Fibroblast of skin of back (primary cell): ENCODE measurements at places on chromosomes 4 and X.

- DNase-seq, result no peak
Measured at GRCh38 chr4:116357758-116358157, 727.6 kb downstream of the TRAM1L1 start.

DNA sequence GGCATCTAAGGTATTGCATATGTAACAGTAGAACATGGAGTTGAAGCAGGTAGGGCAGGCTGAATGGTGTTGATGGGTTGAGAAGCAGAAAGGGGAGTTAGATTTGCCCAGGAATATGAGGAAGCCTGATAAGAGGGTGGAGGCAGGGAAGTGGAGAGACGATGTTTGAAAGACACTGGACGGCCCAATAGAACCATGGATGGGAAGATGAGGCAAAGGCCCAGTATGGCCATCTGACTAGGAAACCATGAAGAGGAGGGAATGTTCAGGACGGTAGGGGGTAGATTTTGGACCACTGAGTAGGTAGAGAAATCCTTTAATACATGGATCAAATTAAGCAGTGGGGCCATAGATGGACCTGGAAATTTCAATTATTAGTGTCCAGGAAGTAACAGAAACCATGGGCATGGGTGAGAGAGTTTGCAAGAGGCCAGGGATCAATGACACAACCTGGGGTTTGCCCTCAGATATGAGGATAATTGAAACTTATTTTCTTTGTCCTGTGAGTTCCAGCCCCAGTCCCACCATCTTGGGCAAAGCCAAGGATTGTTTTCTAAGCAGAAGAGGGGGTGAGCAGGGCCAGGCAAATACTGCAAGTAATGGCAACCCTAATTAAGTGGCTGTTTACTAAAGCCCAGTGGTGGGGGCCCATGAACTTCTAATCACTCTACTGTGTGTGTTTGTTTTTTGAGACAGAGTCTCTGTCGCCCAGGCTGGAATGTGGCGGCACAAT lies 2.5 kb upstream of the USP11 start:
- DNase-seq, result no peak

- no peak for DNase-seq
Measured at GRCh38 chr4:176334066-176334465, 14.3 kb downstream of the SPCS3 start.

- peak; percentile 52 for DNase-seq
Measured at GRCh38 chrX:29652484-29652883, 562.9 kb upstream of the MAGEB2 start.

GRCh38 chr4:175309041-175309440 lies 390.9 kb downstream of the ADAM29 start:
- peak; percentile 30 for DNase-seq

- peak; percentile 10 for DNase-seq
Measured at GRCh38 chrX:150575419-150575814, 7.0 kb downstream of the MTM1 start.

DNA sequence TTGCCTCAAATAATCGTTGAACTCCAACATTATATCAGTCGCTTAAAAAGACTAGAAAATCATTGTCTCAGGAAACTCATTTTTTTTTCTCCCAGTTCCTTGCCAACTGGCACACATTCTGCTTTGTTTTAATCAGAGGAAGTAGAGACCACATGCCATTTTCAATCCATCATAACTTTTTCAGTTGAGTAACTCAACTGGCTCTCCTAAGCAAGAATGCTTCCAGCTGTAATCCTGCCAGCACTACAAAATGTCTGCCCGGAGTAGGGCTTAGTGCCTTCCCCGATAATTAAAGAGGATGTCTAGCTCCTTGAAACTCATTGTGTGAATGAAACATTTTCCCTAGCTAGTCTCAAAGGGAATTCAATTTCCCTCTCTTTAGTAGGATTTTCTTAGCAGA lies 33.0 kb downstream of the FREM3 start:
- peak; percentile 48 for DNase-seq

- DNase-seq, result no peak
Measured at GRCh38 chr4:66516940-66517339, 846.7 kb upstream of the EPHA5 start.

GRCh38 chr4:97013711-97014110 lies 1129.6 kb downstream of the STPG2 start:
- DNase-seq, result no peak

- peak; percentile 47 for DNase-seq
Measured at GRCh38 chr4:136650541-136651277, 881.6 kb downstream of the PCDH18 start.

DNA sequence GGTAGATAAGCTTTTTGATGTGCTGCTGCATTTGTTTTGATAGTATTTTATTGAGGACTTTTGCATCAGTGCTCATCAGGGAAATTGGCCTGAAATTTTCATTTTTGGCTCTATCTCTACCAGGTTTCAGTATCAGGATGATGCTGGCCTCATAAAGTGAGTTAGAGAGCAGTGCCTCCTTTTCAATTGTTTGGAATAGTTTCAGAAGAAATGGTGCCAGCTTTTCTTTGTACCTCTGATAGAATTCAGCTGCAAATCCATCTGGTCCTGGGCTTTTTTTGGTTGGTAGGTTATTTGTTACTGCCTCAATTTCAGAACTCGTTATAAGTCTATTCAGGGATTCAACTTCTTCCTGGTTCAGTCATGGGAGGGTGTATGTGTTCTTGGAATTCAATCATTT lies 15.6 kb upstream of the TMPRSS11F start:
- DNase-seq, result no peak

DNA sequence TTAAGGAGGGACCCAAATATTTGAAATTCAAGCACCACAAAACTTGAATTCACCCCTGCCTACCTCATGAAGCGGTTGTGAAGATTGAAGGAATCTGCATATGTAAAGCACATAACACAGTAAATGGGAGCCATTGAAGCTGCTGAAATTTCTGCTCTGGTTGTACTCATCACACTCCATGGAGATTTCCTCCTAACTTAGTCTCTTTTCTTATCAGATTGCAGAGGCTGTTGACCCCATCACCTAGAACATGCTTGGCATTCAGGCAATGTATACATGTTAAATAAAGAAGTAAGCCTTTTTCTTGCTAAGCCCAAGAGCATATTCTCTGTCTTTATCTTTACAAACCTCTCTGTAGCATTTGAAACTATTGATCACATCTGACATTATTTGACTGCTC lies 104.9 kb upstream of the TNIP3 start:
- no peak for DNase-seq
